Germinal center (tissue), 1 donor: ENCODE measurements at places on chromosomes 4 and X.

- DNase-seq = no peak
Measured at GRCh38 chrX:18309401-18309800, 45.1 kb downstream of the SCML2 start.

DNA sequence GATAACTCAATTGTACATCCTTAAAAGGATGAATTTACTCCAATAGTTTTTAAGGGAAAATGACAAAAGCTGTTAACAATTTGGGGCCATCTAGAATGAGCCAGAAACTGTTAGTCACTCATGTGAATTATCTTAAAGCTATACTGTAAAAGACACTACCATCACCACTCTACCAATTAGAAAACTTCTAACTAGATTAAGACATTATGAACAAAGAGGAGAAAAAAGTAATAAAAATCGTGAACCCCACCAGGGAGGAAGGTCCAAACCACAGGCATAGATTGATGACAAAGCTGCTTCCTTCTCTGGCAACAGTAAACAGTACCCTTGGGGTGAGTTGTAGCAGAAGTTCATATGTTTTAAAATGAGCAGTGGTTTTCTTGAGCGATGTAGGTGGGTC is 106.1 kb downstream of the PDGFC start:
- DNase-seq = no peak

- peak; percentile 86 for DNase-seq
Measured at GRCh38 chr4:3442959-3443749, 1.4 kb downstream of the HGFAC start.

DNA sequence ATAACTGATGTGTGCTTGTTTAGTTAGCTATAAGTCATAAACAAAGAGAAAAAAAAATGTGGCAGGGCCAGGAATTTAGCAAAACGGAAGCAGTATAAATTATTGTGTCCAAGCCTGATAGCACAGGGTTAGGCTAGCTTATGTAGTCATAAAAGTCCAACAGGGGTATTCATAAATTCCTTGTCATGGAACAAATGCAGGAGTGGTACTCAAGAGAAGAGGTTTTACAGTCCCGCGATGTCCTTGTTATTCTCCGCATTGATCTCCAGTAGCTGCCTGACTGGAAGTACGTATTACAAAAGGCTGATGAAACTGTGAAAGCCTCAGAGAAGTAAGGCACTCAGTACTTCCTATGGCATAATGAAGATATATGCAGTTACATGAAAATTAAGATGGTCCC is 336.9 kb upstream of the TRAM1L1 start:
- no peak for DNase-seq

DNA sequence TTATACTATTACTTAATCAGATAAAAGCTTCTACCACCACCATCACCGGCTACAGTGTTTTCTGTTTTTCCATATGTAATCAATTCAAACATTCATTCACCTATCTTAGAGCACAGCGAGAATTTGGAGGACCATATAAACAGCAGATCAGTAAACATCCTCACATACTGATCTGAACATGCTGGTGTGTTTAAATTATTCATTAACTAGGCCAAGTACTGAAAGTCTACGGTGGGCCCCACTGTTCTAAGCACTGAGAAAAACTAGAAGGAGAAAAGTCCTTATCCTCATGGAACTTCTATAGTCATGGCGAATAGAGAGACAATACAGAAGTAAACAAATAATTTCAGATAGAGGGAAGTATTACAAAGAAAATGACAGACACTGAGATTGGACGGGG is 176.6 kb downstream of the NR3C2 start:
- no peak for DNase-seq

- no peak for DNase-seq
Measured at GRCh38 chrX:96985046-96985445, 101.3 kb downstream of the RPA4 start.

- DNase-seq = no peak
Measured at GRCh38 chr4:125368146-125368545, 53.4 kb downstream of the FAT4 start.

- no peak for DNase-seq
Measured at GRCh38 chr4:119490335-119490734, 138.3 kb downstream of the PDE5A start.

- DNase-seq = no peak
Measured at GRCh38 chr4:179071131-179071530, 1628.9 kb upstream of the AGA start.

DNA sequence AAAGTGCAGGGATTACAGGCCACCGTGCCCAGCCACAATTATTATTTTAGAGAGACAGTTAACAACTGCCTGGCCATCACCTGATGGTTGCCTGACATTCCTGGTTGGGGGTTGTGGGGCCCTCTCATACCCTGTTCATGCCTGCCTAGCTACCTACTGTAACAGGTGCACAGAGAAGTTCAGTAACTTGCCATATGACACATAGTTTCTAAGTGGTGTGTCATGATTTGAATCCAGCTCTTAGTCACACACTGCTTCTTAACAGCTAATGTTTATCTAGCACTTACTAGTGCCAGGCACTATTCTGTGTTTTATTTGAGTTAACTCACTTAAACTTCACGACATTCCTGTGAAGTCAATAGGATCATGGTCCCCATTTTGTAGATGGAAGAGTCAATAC is 122.7 kb upstream of the JADE1 start:
- no peak for DNase-seq

GRCh38 chr4:76386566-76387305 is 34.2 kb downstream of the CCDC158 start:
- no peak for DNase-seq

- DNase-seq = no peak
Measured at GRCh38 chr4:65646136-65646535, 24.2 kb downstream of the EPHA5 start.

- no peak for DNase-seq
Measured at GRCh38 chr4:36326476-36327029, 45.1 kb downstream of the DTHD1 start.

- no peak for DNase-seq
Measured at GRCh38 chr4:141599853-141600252, 36.5 kb upstream of the IL15 start.

- DNase-seq = no peak
Measured at GRCh38 chr4:151584101-151584500, 175.1 kb downstream of the FHIP1A start.

GRCh38 chr4:6182376-6183280 is 17.7 kb downstream of the JAKMIP1 start:
- DNase-seq = no peak

DNA sequence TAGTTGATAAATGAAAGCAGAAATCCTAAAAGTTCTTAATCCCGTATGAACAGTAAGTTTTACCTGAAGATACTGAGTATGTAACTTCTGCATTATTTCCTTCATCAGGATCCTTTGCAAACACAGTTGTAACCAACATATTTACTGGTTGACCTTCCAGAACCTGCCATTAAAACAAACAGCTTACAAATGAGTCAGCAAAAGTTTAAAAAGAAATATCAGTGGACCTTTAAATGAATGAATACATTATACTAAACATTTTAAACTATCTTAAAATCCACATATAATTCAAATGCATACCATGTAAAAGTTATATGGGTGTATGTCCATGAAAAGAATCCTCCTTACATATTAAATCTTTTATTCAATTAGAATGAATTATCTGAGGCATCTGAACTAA is 163.6 kb downstream of the DCHS2 start:
- no peak for DNase-seq

- DNase-seq = no peak
Measured at GRCh38 chr4:176339936-176340761, 20.4 kb downstream of the SPCS3 start.

DNA sequence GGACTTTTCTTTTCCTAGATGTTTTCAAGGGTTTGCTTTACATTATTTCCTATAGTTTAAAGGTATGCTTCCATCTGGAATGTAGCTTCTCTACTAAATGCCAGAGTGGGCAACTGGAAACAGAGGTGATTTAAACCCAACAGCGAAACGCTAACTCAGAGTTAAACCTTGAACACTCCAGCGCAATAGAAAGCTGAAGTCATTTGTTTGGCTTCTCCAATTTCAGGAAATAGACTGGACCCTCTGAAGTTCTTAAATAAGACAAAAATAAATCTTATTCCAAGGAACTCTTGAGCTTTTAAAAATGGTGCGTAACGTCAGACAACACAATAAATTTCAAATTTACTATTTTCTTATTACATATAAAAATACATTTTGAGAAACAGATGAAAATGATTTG is 1560.0 kb upstream of the TENM3 start:
- DNase-seq = no peak

GRCh38 chrX:108726748-108727147 is 9.6 kb downstream of the IRS4 start:
- DNase-seq = no peak

DNA sequence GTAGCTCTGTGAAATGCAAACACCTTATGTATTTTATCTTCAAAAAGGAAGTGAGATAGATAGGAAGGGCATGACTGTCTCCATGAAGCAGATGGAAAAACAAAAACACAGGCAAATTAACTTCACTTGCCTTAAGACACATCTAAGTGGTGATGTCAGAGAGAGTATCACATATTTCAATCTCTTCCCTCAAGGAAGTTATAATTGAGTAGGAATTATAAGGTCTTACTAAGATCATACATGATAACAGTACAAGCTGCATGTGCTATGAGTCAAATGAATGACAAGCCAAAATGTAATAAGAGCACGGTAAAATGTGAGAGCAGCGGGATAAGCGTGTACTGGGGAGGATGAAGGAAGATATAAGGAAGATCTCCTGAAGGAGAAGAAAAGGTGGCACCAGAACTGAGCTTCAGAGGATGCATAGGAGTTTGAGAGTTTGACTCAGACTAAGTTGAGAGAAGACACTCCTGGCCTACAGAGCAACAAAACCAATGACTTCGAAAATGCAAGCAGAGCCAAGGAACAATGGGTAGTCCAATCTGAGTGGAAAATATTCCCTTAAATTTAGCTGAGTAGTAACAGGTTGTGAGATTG is 43.3 kb upstream of the GALNT7 start:
- no peak for DNase-seq
